ENCODE measurements at places on chromosomes 13 and 19.
A peak's percentile ranks its signal among the peaks of the same experiment; 100 is the strongest.

- no peaks in the 10 kb centered on the region for H3K4me1 ChIP-seq
- H3K27me3 ChIP-seq = peaks cover 10% of the 10 kb centered on the region
- no peak overlapping the region for H3K27ac ChIP-seq
- DNase-seq = no peak
Observed at GRCh38 chr19:48596679-48597465, 9.7 kb upstream of the SPACA4 start.

DNA sequence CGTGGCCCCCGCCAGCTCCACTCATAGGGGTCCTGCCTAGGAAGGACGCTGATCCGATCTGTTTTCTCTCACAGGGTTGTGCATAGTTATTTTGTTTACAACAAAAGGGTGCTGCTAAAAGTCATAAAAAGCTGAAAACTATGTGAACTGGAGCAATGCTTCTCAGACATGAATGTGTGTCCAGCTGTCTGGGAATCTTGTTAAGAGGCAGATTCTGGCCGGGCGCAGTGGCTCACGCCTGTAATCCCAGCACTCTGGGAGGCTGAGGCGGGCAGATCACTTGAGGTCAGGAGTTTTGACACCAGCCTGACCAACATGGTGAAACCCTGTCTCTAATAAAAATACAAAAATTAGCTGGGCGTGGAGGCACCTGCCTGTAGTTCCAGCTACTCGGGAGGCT, 8.6 kb downstream of the LRRC4B start:
- H3K4me1 ChIP-seq = peaks cover 12% of the 10 kb centered on the region
- no peak for DNase-seq
- no peak overlapping the region for H3K4me3 ChIP-seq
- H3K36me3 ChIP-seq = no peaks in the 10 kb centered on the region
- H3K27me3 ChIP-seq = peaks cover 82% of the 10 kb centered on the region

- peak overlapping the region; percentile 42 for H3K4me3 ChIP-seq
- no peak for DNase-seq
- peaks cover 39% of the 10 kb centered on the region for H3K4me1 ChIP-seq
- H3K27me3 ChIP-seq = no peaks in the 10 kb centered on the region
- no peak overlapping the region for H3K27ac ChIP-seq
- H3K36me3 ChIP-seq = peaks cover 18% of the 10 kb centered on the region
Observed at GRCh38 chr19:1081301-1082164, 13.6 kb downstream of the POLR2E start.

GRCh38 chr13:91249861-91250260, 97.6 kb upstream of the MIR17HG start:
- no peaks in the 10 kb centered on the region for H3K27me3 ChIP-seq
- H3K4me3 ChIP-seq = no peak overlapping the region
- H3K4me1 ChIP-seq = no peaks in the 10 kb centered on the region
- no peak overlapping the region for H3K27ac ChIP-seq

GRCh38 chr13:97257800-97258799, 36.0 kb downstream of the MBNL2 start:
- H3K4me3 ChIP-seq = no peak overlapping the region
- peak overlapping the region; percentile 77 for H3K27ac ChIP-seq
- H3K4me1 ChIP-seq = peaks cover 82% of the 10 kb centered on the region
- H3K27me3 ChIP-seq = no peaks in the 10 kb centered on the region
- DNase-seq = peak; percentile 89

- no peak for DNase-seq
- no peak overlapping the region for H3K27ac ChIP-seq
- H3K4me1 ChIP-seq = peaks cover 15% of the 10 kb centered on the region
- H3K27me3 ChIP-seq = no peaks in the 10 kb centered on the region
- no peak overlapping the region for H3K4me3 ChIP-seq
Observed at GRCh38 chr19:12482509-12482886, 2.1 kb downstream of the ZNF709 start.

- no peak overlapping the region for H3K27ac ChIP-seq
- no peaks in the 10 kb centered on the region for H3K4me1 ChIP-seq
- no peaks in the 10 kb centered on the region for H3K36me3 ChIP-seq
- DNase-seq = no peak
Observed at GRCh38 chr13:51839711-51840540, 5.1 kb downstream of the TMEM272 start.

GRCh38 chr13:32023096-32023495, 8.5 kb upstream of the FRY start:
- no peak for DNase-seq
- H3K27me3 ChIP-seq = no peaks in the 10 kb centered on the region
- no peak overlapping the region for H3K27ac ChIP-seq
- H3K4me3 ChIP-seq = no peak overlapping the region
- no peaks in the 10 kb centered on the region for H3K36me3 ChIP-seq
- H3K4me1 ChIP-seq = no peaks in the 10 kb centered on the region
